ENCODE measurements at places on chromosomes 12 and 14.

DNA sequence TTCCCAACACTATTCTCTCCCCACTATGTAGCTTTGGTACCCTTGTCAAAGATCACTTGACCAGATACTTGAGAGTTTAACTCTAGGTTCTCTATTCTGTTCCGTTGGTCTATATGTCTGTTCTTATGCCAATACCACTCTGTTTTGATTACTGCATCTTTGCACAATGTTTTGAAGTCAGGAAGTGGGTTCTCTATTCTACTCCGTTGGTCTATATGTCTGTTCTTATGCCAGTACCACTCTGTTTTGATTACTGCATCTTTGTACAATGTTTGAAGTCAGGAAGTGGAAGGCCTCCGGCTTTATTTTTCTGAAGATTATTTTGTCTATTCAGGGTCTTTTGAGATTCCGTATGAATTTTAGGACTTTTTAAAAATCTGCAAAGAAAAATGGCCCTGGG lies 2.7 kb upstream of the NDUFA12 start:
- H3K27me3 ChIP-seq = no peaks in the 10 kb centered on the region
- no peak overlapping the region for H3K4me3 ChIP-seq
- DNase-seq = no peak

- no peak for DNase-seq
- H3K27me3 ChIP-seq = peaks cover 2% of the 10 kb centered on the region
- no peaks in the 10 kb centered on the region for H3K36me3 ChIP-seq
These were observed 12.3 kb upstream of the PARP11 start for GRCh38 chr12:3885277-3886094.

- no peaks in the 10 kb centered on the region for H3K36me3 ChIP-seq
- no peaks in the 10 kb centered on the region for H3K4me1 ChIP-seq
- DNase-seq = no peak
- no peaks in the 10 kb centered on the region for H3K27me3 ChIP-seq
- H3K27ac ChIP-seq = no peak overlapping the region
These were observed 325.3 kb downstream of the GALC start for GRCh38 chr14:87667659-87668058.

DNA sequence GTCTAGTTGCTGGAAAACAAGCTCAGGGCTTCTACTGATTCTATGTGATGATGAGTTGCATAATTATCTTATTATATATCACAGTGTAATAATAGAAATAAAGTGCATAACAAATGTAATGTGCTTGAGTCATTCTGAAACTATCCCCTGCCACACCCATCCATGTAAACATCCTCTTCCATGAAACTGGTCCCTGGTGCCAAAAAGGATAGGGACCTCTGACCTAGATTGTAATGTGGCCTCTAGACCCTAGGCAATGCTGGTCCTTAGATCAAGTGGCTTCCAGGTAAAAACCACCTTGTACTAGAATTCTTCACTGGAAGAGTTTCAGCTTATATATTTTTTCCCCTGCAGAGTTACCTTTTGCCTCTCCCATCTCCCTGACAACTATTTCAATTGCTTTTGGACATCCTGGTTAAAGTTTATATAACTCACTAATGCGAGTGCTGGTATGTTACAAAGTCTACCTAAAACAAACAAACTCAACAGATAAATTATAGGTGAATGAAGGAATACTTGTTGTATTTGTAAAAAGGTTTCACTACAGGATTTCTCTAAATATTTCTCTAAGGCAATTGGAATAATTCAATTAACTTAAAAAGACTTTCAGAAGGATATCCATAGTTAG lies 462.5 kb downstream of the NAV3 start:
- H3K4me3 ChIP-seq = no peak overlapping the region
- no peaks in the 10 kb centered on the region for H3K36me3 ChIP-seq
- no peak for DNase-seq
- H3K27ac ChIP-seq = no peak overlapping the region
- peaks cover 5% of the 10 kb centered on the region for H3K4me1 ChIP-seq
- no peaks in the 10 kb centered on the region for H3K27me3 ChIP-seq

GRCh38 chr14:74478996-74479635 lies 14.0 kb downstream of the NPC2 start:
- no peak overlapping the region for H3K4me3 ChIP-seq
- peaks cover 15% of the 10 kb centered on the region for H3K36me3 ChIP-seq
- no peaks in the 10 kb centered on the region for H3K27me3 ChIP-seq
- no peaks in the 10 kb centered on the region for H3K4me1 ChIP-seq
- no peak overlapping the region for H3K27ac ChIP-seq

DNA sequence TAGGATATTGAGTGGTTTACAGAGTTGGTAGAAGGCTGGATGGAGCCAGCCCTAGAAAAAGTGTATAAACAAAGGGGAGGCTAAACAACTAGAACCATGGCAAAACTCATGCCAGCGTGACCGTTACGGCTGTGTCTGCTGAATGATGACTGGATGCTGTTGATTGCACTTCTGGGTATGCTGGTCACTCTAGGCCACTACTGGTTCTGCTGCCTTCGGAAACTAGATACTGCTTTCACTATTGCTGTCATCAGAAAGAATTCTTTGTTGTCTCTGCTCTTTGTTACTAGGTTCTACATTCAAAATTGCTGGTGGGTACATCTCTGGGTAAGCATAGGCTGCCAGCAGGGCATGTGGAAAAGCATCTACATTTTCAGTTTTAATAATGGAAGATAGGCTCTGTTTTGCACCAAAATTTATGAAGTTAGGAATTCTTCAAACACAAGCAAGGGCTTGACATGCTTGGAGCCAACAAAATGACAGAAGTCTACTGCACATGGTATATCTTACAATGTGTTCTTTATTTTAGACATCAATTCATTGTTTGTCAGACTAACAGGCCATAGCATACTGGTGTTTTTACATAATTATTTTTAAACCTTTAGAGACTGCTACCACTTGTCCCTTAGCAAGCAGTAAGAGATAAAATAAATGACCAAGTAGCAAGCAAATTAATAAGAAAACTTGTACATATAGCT lies 15.4 kb downstream of the MON2 start:
- H3K36me3 ChIP-seq = peaks cover 6% of the 10 kb centered on the region
- DNase-seq = no peak
- H3K27me3 ChIP-seq = no peaks in the 10 kb centered on the region
- H3K4me1 ChIP-seq = no peaks in the 10 kb centered on the region

DNA sequence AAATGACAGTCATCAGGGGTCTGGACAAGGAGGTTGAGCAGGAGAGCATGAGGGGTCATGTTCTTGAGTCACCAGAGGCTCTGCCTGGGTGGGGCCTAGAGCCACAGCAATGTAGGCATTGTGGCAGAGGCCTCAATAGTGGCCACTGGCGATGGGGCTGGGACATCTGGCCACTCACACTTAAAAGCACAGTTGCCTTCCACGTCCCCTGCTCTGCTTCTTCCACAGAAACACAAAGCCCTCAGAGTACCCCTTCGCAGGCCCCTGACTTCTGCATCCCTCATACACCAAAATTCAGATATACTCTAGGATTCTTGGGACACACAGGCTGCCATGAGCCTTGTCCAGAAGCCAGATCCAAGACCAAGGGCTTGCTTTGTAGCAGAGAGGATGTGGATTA lies 2.2 kb downstream of the SLC10A1 start:
- H3K4me3 ChIP-seq = no peak overlapping the region
- H3K27me3 ChIP-seq = peaks cover 24% of the 10 kb centered on the region
- no peak for DNase-seq

DNA sequence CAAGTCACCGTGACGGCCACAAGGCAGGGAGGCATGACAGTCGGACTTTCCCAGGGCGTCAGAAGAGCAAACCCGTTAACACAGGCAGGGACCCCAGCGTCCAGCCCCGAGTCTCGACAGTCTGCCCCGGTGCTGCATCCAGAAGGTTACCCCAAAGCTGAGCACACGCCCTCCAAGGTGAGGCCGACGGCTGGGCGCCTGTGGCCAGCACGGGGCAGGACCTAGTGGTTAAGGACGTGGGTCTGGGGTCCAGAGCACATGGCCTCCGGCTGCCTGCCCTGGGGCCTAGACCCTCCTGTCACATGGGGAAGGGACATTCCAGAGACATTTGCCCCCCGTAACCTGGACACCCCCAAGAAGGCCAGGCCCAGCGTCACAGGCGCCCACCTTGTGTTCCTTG lies 29.7 kb upstream of the BTBD6 start:
- DNase-seq = no peak
- no peak overlapping the region for H3K27ac ChIP-seq
- peaks cover 7% of the 10 kb centered on the region for H3K4me1 ChIP-seq
- peaks cover 15% of the 10 kb centered on the region for H3K36me3 ChIP-seq

DNA sequence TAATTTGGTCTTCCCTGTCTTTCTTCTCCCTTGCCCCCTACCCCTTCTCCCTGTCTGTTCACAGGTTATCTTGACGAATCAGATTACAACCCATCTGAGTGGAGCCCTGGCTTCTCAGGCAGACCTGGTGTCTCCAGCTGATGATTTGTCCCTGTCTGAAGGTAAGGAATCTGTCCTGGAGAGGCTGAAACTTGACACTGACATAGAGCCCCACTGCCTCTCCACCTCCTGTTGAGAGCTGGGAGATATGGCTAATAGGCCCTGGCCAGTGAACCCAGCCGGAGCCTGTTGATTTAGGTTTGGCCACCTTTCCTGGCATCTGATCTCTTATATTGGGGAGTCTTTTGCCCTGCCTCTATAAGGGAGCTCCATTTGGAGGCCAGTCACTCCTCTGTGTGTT lies 472.2 kb downstream of the RAD51B start:
- peaks cover 76% of the 10 kb centered on the region for H3K4me1 ChIP-seq
- peak overlapping the region; percentile 96 for H3K27ac ChIP-seq
- no peaks in the 10 kb centered on the region for H3K36me3 ChIP-seq
- no peak overlapping the region for H3K4me3 ChIP-seq
- DNase-seq = no peak
